Colonic mucosa (tissue), 4 donors: ENCODE measurements at places on chromosomes 11 and 22.

DNA sequence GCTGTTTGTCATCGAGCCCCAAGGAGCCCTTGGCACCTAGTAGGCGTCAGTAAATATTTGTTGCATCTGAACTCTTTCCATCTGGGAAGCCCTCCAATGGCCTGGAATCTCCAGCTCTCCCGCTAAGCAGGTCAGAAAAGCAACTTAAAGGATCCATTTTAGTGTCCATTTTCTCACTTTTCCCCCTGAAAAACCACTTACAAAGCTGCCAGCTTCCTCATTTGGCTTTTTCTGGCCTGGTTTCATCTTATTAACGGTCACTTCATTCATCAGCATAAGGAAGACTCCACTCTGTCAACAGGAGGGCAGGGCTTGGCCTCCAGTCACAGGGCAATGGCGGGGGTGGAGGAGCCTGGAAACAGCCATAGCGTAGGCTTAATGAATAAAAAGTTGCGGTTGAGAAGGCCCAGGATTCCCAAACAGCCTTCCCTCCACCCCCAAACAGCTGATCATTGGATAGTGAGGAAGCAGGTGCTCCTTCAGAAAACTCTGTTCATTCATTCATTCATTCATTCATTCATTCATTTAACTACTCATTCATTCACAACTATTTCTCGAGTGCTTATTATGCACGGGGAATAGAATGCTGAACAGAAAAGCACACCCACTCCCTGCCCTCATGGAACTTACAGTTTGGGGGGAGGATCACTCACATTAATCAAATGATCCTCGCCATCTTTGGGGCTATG lies 104.5 kb upstream of the RCN1 start:
- DNase-seq = no peak

GRCh38 chr11:112655371-112655770 lies 305.8 kb upstream of the NCAM1 start:
- DNase-seq = peak; percentile 49

DNA sequence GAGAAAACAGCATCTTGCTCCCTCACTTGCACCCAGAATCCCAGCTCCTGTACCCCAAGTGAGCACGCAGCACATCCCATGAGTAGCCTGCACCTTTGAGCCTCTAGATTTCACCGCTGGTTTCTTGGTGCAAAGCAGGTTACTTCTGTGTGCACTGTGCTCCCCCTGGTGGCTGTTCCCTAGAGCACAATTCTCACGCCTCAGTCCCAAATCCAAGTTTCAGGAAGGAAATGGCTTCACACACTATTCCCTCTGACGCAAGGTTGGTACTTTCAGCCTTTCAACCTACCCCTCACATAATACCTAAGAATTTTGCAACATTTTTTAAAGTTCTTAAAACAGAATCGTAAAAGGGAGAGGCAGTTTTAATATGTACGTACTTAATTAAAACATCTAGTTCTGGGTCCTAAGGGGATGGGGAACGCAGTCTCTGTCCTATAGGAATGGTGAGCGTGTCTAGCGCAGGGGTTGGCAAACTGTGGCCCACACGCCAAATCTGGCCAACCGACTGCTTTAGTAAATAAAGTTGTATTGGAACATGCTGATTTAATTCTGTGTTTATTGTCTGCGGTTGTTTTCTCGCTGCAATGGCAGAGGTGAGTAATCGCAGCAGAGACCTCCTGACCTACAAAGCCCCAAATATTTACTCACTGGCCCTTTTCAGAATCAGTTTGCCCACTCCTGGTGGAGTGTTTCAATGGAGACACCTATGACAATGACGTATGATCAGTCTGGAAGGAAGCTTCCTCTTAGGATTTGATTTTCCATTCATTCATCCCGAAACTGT lies 27.5 kb downstream of the DHCR7 start:
- DNase-seq = peak; percentile 53

GRCh38 chr11:34086554-34087283 lies 18.7 kb upstream of the NAT10 start:
- DNase-seq = no peak

GRCh38 chr11:77993902-77994301 lies 566 bp downstream of the INTS4 start:
- DNase-seq = no peak

DNA sequence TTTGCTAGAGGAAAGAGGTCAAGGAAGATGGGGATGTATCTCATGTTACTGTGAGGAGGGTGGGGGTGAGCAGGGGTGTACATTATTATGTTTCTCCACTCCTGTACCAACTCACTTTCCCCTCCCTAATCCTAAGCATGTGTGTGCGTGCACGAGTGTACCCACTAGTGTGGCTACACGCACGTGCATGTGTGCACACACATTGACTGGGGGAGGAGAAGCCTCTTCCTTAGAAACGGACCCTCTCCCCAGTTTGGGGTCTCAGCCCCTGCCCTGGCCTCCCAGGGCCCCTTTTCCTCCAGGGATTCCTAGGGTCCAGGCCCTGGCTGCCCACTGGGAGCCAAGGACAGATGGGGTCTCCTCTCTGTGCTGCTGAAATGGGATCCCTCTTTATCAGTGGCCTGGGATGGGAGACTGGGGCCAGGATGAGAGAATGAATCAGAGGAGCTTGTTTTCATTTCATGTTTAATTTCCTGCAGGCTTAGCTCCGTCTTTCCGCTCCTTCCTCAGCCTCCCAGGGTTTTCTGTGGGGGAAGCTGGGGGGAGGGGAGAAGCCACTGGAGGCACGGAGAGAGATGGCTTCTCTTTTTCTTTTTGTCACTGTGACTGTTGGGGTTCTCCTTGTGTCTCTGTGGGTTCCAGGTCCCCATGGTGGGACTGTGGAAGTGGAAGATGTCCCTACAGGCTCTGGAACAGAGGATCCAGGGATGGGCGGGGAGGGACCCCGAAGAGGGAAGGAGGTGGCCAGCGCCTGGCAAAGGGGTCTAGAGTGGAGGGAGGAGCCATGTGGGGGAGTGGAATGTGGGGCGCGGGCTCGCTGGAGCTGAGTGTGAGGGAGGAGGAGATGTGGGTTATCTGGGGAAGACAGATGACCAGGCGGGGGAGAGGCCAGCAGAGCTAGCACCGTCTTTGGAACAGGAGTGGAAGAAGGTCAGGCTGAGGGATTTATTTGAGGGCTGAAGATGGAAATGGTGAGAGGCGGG lies 40.3 kb downstream of the ALX4 start:
- no peak for DNase-seq

DNA sequence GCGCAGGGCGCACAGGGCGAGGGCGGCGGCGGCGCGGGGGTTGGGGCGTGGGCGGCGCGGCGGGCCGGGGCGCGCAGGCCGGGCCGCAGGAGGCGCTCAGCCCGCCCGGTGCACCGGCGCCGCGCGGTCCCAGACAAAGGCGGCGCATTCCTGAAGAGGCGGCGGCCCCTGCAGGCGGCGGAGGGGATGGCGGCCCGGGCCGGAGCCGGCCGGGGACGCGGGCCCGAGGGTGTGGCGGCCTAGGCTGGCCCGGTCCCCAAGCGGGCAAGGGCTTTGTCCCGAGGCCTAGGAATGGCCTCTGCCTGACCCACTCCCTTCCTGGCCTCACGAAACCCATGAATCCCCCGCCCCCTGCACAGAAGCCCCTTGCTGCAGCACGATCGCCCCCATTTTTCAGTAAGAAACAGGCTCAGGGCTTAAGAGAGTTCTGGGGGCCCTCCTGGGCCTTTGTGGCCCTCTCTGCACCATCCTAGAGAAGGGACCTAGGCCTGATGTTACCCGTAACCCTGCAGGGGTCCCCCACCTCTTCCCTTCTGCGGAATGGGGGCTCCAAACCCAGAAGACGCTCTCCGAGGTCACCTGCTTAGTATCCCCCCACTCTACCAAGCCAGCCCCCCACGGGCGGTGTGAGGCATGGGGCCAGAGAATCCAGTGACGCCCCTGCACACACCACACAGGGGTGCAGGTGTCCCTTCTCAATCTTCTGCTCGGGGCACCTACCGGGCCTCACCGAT lies at the start of gene RTN4R:
TSS of gene RTN4R (minus strand) at position 40 of the 734 bp plus-strand sequence. CDS start 226 bp downstream, outside the sequence.
- DNase-seq = peak; percentile 65

GRCh38 chr11:94128746-94129511 lies at the start of gene PANX1:
Gene PANX1 (plus strand): TSS chr11:94128841. CDS start chr11:94129313, 472 bp downstream.
- DNase-seq = peak; percentile 81

GRCh38 chr11:83175815-83176214 lies 17.7 kb upstream of the ANKRD42 start:
- DNase-seq = no peak

DNA sequence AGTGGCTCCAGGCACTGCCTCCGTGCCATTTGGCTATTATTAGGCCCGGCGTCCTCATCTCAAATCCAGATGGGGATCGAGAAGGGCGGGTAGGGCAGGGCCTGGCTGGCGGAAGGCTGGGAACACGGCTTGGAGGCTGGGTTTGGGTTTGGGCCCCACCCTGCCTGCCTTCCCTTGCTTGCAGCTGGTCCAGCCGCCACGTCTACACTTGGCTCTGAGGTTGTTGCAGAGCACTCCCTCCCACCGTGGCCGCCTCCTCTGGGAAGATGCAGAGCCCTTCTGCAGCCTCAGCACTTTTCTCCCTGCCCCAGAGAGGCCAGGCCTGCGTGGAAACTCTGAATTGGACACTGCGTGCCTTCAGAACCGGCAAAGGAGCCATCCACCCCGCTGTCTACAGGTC lies 5.2 kb upstream of the SMTN start:
- DNase-seq = peak; percentile 72

GRCh38 chr22:25366408-25366807 lies 147.0 kb downstream of the CRYBB2 start:
- DNase-seq = no peak

DNA sequence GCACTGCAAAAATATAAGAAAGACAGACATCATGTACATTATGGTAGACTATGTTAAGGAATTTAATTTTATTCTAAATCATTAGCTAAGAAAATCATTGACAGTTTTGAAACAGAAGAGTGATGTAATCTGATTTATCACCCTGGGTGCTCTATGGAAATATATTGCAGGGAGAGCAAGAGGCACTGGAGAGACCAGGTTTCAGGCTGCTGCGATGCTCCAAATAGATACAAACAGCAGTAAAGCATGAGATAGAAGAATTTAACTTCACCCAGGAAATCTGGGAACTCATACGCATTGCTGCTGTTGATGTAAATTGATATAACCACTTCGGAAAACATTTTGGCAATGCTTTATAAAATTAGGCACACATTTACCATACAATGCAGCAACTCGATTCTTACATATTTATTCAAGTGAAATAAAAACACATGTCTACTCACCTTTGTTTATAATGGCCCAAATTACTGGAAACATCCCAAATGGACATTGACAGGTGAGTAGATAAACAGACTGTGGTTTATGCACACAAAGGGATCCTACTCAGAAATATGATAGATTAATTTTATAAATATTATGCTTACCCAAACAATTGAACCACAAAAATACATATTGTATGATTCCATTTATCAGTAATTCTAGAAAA lies 535.1 kb upstream of the CHORDC1 start:
- DNase-seq = no peak

DNA sequence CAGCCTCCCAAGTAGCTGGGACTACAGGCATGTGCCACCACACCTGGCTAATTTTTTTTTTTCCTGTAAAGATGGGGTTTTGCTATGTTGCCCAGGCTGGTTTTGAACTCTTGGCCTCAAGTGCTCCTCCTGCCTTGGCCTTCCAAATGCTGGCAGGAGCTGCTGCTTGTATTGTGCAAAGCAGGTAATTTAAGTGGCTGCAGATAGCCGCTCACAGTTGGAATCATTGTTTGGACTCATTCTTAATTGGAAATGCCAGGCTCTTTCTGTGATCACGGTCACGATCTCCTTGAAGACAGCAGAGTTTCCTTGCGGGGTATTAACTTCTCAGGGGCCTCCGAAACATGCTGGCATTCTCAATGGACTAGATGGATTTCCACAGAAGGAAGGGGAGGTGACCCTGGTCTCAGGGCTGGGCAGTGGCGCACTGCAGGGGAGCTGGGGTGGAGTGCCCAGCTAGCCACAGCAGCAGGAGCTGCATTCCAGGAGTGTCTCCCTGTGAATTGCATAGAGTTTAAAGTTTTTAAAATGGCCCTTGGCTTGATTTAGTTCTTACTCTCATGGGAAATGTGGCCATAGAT lies 136.1 kb downstream of the MORC2 start:
- DNase-seq = no peak
